ENCODE measurements at places on chromosomes 2 and 18.

DNA sequence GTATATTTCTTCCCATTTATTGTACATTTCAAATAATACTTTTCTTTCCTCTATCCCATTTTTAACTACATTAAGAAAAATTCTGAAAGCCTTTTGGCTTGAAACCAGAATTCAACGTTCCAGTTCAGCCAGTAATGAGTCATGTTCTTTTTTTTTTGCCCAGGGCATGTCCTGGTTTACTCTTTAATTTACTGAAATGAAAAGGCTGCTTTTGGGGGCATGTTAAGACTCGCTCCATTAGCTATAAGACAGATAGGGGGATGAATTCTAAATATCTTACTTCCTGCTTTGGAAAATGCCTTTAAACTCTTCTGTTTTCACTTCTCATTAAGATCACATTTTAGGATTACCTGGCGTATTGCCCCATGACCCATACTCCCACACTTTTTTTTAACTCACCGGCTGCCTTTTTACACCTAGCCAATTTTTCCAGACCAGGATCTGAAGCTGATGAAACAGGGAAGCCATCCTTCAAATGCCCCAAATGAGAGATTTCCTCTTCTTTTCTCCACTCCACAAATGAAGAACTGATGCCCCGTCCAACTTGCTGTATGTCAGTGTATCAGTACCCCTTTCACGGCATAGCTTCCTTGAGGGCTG, 585 bp downstream of the ABCA12 start:
- DNase-seq, result no peak

DNA sequence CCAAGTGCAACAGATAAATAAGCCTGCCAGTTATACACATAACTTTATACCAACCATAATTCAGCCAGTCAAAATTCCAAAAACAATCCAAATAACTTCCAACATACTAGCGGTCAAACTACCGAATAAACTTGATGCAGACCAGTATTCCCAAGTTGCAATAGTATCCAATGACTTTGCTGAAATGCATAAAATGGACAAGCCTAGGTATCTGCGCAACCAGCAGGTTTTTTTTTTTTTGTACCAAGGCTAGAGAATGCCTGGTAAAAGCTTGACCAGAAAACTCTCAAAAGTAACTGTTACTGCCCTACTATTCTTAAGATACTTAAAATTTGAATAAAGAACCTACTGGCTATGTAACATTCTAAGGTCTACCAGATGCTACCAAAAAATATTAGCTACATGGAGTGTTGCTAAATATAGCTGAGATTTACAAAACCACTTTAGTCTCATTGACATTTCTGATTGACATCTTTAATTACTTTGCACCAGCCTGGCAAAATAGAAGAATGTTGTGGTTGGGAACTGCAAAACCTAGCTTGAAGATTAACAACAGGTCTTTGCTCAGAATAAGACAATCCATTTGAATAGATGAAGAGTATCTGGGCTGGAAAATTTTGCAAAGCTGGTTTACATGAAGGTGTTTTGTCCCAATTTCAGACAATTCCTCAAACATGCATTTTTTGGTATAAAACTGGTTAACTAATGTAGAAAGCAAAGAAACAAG, 7.3 kb downstream of the SRSF7 start:
- DNase-seq, result no peak

- DNase-seq, result no peak
Measured at GRCh38 chr2:106629981-106630380, 142.8 kb downstream of the CD8B2 start.

- DNase-seq, result no peak
Measured at GRCh38 chr2:12685145-12685544, 31.6 kb upstream of the TRIB2 start.

- no peak for DNase-seq
Measured at GRCh38 chr2:49988276-49988675, 834.0 kb upstream of the FSHR start.

DNA sequence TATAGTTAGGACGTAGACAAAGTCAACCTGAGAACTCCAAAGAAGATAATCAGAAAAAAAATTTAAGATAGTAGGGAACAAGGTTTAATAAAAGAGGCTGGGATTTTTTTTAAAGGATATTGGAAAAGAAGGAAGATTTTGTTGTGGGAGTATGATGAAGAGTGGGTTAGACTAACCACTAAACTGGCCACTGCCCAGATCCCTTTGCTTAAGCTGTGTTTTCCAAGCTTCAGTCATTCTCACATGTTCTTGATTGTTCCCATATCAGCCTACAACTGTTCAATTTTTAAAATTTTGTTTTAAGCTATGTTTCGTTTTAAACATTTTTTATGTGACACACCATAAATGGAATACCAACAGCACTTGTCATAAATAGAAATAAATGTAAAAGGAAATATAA, 284.5 kb upstream of the MMADHC start:
- no peak for DNase-seq

DNA sequence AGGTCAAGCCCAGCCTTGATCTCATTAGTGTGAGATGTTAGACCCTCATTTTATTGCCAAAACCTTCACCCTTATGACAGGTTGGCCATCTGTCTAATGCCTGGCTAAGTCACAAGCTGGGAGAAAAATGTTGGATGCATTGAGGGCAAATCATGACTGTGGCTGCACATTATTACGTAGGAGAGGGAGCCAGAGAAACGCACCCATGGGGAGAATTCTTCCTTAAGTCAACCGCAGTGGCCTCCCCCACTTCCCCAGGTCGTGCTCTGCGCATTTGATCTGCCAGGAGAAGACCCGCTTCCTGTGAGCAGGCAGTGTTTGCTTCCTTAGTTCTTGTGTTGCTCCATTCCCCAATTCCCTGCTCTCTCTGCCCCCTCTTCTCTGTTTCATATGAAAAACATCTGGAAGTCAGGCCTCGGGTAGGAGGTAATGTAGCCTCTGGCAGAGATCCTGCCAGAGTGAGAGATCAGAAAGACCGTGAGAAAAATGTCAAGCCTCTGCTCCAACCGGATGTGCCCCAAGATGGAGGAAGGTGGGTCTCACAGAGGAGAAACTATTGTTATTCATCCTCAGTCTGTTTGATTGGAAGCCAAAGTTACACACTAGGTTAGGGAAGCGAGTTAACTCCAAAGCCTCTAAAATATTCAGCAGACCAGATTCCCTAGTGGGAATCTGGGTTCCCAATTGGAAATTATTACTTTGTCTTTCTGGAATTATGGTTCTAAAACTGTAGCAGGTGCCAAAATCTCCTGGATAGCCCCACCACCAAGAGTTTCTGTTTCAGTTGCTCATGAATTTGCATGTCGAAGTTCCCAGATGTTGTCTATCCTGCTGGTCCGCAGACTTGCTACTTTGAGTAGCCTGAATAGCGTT, 144.3 kb upstream of the PELI1 start:
- DNase-seq, result no peak

GRCh38 chr2:230697676-230698075, 15.0 kb upstream of the CAB39 start:
- DNase-seq, result no peak

DNA sequence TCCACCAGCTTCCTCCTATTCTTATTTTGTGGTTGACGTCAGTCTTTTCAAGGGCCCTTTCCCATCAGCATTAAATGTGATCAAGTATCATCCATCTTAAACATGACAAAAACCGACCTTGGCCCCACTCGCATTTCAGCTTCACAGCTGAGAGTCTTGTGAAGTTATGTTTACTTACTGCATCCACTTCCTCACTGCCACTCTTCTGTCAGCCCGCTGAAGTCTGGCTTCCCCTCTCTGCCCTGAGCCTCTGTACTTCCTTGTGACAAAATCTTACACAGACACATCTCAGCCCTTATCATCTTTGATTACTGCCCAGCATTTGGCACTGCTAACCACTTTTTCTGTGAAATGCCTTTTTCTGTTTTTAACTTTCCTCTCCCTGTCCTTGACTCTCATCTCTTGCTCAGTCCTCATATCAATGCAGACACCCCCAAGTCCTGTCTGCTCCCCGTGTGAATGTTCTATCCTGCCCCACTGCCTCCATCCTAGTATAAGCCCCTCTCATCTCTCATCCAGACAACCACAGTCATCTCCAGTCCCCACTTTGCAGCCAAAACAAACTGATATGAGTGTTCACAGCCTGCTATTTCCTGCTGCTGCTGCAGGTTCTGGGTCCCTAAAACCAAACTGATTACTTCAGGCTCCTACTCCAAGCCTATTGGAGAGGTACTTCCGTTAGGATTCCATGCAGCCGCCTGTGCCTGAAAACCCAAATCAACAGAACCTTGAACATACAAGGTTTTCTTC, 31.4 kb downstream of the FOSL2 start:
- no peak for DNase-seq

- DNase-seq, result no peak
Measured at GRCh38 chr2:134292514-134292913, 38.6 kb downstream of the MGAT5 start.

DNA sequence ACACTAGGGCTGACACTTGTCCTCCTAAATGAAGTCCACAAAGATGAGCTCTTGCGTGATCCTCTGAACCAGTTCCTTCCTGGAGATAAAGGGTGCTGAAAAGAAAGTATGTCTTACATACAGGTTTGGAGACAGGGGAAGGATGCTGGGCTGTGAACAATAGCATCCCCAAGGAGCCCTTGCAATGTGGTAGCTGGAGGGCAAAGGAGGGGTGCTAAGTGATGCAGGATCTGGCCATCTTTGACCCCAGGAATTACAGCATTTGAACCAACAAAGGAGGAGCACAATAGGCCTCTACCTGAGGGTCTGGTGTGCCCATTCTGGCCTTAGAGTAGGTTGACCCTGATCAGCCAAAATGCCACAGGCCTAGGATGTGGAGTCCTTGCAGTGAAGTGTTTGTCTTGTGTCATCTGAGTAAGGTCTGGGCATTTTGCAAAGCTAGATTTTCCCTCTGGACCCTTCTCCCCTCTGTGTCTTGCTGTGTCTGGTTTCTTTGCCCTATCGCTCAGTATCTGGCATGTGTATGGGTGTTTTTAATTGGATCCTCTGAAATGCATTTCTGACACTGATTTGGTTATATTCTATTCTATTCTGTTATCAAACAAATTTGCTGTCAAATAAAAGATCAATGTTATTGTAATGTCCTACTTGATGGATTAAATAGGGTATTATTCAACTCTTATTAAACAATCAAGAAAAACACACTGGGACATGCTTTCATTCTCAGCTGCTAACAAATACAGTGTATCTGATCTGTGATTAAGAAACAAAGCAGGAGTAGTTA, 364.8 kb upstream of the MEIS1 start:
- no peak for DNase-seq

DNA sequence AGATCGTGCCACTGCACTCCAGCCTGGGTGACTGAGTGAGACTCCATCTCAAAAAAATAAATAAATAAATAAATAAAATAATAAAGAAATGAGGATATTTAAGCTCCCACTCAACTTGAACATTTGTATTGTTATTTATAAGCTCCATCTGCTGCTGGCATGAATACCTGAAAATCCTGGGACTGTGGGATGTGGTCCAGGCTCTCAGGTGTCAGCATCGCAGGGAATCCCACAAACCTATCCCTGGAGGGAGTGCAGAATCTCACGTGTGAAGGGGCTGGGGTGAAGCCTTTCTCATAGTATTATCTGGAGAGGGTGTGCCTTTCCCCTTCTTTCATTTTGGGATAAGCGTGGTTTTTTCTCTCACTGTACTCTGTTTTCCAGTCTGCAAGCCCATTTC, 47.4 kb upstream of the POLE4 start:
- no peak for DNase-seq

- DNase-seq, result no peak
Measured at GRCh38 chr2:56025469-56026193, 102.0 kb upstream of the EFEMP1 start.

GRCh38 chr2:175256806-175257585, 75.5 kb upstream of the ATP5MC3 start:
- DNase-seq, result no peak
